CD4-positive, alpha-beta T cell treated with Interleukin-15 for 1 hour (primary cell): ENCODE measurements at places on chromosomes 12 and 14.

- no peak for DNase-seq
Measured at GRCh38 chr12:128707488-128707887, 116.3 kb downstream of the SLC15A4 start.

- no peak for DNase-seq
Measured at GRCh38 chr14:29705801-29706200, 221.8 kb downstream of the PRKD1 start.

DNA sequence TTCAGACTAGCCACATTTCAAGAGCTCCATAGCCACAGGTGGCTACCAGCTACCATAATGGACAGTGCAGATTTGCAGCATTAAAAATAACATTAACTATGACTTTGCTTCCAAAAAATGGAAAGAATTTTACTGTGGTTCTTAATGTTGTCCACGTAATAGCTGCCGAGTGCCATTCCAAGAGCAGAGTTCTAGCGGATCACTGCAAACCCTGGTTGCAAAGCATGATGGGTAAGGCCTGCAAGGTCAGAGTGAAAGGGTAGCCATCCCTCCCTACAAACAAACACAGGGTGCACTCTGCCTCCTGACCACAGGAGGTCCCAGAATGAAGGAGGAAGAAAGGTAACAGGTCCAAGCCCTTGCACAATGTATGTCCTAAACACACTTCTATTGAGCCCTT lies 157.6 kb downstream of the DPF3 start:
- no peak for DNase-seq

GRCh38 chr12:94074980-94075629 lies 73.3 kb upstream of the PLXNC1 start:
- no peak for DNase-seq

- no peak for DNase-seq
Measured at GRCh38 chr14:62097072-62097471, 334.9 kb downstream of the SNAPC1 start.

GRCh38 chr12:27814411-27814810 lies 34.4 kb upstream of the MANSC4 start:
- no peak for DNase-seq

DNA sequence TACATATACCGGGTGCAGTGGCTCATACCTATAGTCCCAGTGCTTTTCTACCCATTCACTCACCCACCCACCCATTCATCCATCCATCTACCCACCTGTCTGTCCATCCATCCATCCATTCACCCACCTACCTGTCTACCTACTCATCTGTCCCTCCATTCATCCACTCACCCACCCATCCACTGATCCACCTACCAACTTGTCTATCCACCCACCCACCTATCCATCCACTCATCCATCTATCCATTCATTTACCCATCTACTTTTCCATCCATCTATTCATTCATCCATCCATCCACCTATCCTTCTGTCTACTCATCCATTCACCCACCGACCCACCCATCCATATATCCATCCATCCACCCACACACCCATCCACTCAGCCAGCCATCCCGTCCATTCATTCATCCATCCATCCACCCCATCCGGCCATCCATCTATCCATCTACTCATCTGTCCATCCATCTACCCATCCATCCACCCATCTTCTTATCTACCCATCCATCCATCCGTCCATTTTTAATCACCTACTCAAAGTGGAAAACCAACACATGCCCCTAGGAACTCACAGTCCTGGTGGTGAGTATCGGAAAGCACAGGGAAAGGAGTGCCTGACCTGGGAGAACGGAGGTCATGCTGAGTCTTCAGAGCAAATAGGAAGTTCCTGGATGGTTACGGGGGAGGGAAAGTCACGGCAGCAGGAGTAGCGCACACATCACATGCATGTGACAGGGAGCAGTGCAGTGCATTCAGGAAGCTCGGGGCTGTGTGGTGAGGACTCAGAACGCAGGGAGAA lies 20.0 kb downstream of the DDX51 start:
- DNase-seq = no peak

DNA sequence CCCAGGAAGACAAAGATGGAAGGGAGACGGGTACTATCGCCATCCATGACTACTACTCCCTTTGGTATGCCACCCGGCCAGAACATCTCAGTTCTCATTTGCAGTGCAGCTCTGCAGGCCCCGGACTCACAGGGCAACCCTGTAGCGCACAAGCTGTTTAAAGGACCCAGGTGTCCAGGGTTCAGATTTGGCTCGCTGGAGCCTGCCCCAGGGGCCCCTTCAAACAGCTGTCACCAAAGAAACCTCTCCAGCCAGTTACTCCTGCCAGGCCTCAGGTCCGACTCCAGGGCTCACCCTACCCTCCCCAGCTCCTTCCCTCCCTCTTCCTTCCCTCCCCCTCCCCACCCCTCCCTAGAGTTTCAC lies 5.5 kb upstream of the CHD4 start:
- no peak for DNase-seq

DNA sequence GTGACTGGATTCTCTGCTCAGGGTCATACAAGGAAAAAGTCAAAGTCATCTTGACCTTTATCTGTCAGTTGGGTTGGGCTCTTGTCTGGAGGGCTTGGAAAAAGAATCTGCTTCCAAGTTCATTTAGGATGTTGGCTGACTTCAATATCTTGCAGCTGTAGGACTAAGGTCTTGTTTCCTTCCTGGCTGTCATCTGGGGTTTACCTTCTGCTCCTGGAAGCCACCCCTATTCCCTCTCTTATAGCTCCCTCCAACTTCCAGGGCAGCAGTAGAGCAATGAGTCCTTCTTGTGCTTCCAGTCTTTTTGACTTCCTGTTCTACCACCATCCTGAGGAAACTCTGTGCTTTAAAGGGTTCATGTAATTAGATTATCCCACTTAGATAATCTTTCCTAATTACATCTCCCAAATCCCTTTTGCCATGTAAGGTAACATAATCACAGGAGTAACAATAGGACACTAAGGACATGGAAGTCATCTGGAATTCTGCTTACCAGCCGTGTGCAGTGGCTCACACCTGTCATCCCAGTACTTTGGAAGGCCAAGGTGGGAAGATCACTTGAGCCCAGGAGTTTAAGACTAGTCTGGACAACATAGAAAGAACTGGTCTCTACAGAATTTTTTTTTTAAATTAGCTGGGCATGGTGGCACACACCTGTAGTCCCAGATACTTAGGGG lies 170.7 kb upstream of the KITLG start:
- no peak for DNase-seq

DNA sequence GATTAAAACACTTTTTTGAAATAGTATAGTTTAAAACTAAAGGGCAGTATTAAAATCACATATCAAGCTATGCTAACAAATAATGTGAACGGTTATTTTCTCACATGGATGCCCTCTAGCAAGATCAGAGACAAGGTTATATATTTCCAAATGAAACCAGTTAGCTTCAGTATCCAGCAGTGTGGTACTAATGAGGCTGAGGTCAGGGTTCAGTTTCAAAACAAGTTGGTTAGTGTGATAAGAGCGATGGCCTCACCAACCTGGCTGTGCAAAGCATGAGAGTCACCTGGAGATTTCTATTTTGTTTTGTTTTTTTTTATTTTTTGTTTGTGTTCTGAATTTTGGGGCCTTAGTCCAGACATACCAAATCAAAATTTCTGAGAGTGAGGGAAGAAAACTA lies 352.2 kb upstream of the KITLG start:
- DNase-seq = no peak

- no peak for DNase-seq
Measured at GRCh38 chr14:66442953-66443571, 43.1 kb upstream of the CCDC196 start.

DNA sequence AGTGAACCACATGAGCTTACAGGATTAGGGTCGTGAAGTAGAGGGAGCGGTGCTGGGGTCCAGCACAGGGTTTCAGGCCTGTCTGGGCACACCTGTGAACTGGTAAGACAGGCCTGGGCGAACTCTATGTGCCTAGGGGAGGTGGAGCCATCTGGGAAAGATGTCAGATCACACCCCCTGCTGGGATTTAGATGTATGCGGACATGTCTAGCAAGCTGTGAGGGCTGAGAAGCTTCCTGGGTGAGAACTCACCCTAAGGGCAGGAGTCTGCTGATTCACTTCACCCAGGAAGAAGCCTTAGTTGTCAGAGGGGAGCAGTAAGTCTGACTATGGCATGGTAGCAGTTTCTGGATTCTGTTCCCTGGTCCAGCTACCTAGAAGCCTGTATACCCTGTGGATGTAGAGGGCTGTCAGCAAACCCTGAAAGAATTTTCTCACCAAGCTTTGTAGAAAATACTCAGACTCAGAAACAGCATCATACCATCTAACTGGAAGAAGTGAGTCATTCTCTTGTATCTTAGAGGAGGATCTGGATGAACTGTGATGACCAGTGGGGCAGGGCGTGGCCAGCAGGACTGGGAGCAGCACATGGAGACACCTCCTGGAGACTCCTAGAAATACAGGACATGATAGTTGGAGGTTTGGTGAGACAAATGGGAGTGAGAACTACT lies 11.2 kb upstream of the PYGL start:
- peak; percentile 66 for DNase-seq

DNA sequence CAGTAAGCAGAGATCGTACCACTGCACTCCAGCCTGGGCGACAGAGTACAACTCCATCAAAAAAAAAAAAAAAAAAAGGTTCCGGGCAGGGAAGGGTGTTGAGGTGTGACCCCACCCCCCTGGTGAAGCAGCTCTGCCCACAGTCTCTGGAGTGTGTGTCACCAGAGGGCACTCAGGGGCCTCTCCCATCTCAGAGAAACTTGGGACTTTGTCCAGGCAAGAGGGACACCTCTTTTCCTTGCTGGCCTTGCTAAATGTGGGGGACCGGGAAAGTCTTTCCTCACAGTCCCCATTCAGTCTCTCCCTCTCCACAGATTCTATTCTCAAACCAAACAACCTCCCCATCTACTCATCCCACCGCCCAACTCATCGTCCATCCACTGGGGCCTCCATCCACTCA lies 43.6 kb downstream of the RFLNA start:
- DNase-seq = no peak

GRCh38 chr12:132741620-132742019 lies 20.0 kb downstream of the ANKLE2 start:
- no peak for DNase-seq

- no peak for DNase-seq
Measured at GRCh38 chr14:52481864-52482263, 70.4 kb downstream of the TXNDC16 start.

- DNase-seq = no peak
Measured at GRCh38 chr14:92647797-92648279, 100.6 kb downstream of the LGMN start.

GRCh38 chr12:5573390-5573789 lies 141.5 kb downstream of the NTF3 start:
- DNase-seq = no peak

- no peak for DNase-seq
Measured at GRCh38 chr12:98232753-98233390, 282.5 kb upstream of the TMPO start.

- no peak for DNase-seq
Measured at GRCh38 chr12:130685250-130685787, 30.8 kb downstream of the RIMBP2 start.

DNA sequence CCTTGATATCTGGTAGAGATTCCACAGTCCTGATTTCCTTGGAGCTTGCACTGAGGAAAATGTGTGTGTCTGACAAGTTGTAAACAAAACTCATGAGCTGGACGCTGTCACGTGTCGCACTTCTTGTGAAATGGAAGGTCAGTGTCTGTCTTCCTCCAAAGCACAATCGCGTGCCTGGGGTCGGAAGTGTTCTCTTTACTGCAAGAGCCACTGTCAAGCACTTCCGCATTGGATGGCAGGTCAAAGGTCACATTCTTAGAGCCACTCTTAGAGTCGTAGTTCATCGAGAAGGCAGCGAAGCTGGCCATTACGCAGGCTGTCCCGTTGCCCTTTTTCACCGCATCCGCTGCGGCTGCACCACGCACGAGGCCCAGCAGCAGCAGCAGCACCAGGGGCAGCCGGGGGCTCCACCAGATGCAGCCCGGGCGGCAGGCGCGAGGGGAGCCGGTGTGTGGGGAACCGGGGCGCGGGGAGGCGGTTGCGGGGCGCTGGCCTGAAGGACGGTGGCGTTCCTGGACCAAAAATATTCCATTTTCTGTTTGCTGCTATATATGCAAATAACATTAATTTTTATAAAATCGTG lies 45.0 kb downstream of the LRTM2 start:
- DNase-seq = no peak

DNA sequence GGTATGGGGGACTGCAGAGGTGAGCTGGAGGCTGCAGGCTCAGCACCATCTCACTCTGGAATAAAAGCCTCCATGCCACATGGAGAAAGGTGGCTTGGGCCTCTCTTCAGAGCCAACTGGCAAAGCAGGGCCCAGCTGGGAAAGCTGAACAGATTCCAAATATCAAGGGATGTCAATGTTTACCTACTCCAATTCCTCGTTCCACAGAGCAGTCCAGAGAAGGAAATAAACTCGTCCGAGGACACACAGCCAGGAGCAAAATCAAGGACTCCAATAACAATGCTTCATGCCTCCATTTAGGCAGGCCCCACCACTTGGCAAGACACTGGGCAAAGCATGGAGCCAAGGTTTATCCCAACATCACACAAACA lies 36.3 kb upstream of the PNMA1 start:
- no peak for DNase-seq
